Activated naive CD4-positive, alpha-beta T cell treated with anti-CD3 and anti-CD28 coated beads for 36 hours (primary cell): ENCODE measurements at places on chromosomes 5 and 9. TPM values are rescaled to one million over a fixed set of nuclear protein-coding genes. Genes with fewer than 3 reads are reported as not detected.

DNA sequence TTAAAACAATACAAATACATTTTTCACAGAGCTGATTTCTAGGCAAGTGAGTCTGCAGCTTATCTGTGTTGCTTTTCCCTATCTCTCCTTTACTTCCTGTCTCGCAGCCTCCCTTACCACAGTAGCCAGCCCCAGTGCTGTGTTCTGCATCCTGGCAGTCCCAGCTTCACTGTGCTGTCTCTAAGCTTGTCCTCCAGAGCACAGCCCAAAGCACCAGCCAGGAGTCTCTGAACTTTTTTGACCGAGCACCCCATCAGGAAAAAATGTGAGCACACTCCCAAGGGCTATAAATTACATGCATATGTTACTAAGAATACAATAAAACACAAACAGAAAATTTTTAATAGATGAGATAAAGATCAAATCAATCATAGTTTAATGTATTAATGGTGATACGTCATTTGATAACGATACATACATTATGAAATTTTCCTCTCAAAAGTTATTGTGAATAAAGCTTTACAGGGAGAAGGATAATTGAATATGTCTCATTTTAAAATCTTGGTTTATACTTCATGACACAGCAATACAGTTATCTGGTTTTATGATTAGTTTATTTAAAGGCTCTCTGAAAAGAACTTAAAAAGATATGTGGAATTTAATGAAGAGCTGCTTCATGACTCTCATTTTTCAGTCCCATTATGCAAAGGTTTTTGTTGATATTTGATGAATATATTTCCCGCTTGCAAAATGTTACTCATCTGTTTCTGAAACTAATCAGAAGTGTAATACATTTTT is 7.3 kb upstream of the RHOBTB3 start:
- DNase-seq, result no peak

The SLC6A18 gene
- total RNA-seq, result not detected

The TAF11L5 gene
- not detected for total RNA-seq

- DNase-seq, result no peak
Observed at GRCh38 chr5:164353155-164353554, 847.7 kb downstream of the MAT2B start.

DNA sequence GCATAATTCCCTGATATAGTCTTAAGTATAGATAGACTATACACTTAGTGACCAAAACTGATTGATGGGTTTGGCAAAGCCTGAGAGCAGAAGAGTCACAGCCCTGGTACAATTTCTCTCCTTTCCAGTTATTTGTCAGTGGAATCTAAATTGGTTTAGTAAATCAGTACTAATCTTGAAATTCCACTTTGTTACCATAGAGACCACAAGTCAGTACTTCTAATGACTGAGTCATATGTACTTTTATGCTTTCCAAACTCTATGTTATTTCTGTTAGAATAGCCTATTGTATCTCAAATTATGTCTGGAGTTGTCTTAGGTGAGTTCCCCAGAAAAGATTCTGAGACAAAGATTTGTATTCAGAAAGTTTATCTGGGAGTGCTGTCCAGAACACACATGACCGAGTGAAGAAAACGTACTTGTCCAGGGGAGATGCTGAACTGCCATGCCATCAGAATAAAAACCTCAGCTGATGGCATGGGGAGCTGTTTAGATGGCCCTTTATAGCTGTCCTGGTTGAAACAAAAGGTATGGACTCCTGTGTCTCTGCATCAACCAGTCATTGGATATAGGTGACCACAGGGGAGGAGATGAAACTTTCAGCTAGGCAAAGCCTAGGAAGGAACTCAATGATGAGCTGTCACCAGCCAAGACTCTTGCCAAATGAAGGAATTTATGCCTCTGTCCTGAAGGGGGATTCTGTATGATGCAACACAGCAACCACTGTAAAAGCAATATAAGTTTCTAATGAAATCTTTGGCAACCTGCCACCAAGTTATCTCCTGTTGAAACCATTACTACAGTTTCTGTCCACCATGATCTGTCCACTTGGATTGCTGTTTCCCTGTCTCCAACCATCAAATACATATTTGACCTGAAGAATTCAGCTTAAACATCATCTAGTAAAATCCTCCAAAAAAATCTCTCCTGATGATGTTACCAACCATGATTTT is 18.0 kb upstream of the SMC2 start:
- no peak for DNase-seq

The SETX gene
- 26.7 TPM for total RNA-seq

GRCh38 chr5:74685979-74686631 is 1.1 kb downstream of the HEXB start:
- DNase-seq, result peak; percentile 30

GRCh38 chr9:129676975-129677374 is 11.5 kb downstream of the PRRX2 start:
- DNase-seq, result no peak

- DNase-seq, result no peak
Observed at GRCh38 chr5:150397146-150397781, 15.4 kb downstream of the CD74 start.

DNA sequence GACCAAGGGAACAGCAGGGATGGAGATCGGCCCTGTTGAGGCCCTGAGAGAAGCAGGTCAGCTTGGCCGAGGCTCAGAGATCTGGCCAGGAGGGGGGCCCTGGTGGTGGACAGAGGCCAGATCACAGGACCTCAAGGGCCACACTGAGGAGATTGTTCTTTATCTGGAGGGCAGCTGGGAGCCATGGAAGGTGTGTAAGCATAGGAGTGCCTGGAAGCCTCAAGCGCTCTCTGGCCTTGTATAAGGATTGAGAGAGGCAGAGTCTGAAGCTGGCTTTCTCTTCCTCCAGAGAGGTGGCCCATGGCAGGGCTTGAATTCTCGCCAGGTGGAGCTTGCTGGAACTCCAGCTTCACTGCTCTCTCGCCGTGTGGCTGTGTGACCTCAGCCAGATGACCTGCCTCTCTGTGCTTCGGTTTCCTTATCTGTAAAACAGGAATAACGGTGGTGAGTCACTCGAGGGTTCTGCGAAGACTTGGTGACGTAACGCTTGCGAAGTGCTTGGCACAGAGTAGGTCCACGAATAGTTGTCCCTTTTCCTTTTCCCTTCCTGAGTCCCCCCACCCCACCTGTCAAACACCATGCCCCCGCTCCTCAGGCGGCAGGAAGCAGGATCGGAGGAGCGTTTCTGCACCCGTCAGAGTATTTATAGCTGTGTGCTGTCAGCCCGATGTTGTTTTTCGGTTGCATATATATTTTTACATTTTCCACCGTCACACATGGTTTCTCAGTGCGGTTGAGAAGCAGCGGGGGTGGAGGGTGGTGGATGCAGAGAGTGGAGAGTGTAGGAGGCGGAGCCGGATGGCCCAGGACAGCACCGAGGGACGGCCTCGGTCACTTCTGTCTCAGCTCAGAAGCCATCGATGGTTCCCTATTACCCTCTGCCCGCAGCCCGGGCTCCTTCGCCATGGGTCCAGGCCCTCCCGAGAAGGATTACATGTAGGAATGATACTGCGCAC is 17.0 kb upstream of the CRB2 start:
- DNase-seq, result peak; percentile 82

- no peak for DNase-seq
Observed at GRCh38 chr5:171310819-171311321, 1.8 kb downstream of the TLX3 start.

DNA sequence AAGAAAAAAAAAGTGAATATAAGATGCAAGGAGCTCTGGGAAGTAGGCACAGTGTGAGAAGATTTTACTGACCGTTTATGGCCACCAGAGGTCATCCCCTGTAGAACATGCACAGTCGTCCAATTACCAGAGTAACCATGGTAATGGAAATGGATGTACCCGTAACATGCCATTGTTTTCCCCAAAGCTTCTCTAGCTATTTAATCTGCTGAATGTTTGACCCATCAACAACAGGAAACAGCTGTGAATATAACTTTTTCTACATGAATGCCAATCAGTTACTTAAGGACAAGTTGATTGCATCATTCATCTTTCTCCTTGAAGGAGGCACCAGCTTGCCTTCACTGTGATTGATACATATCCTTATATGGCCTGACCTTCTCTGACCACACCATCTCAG is 1967.0 kb upstream of the CDH9 start:
- DNase-seq, result no peak

- DNase-seq, result no peak
Observed at GRCh38 chr9:83965350-83966208, 14.4 kb downstream of the HNRNPK start.

- DNase-seq, result peak; percentile 57
Observed at GRCh38 chr9:96232539-96233241, 69.3 kb downstream of the HSD17B3 start.

- DNase-seq, result no peak
Observed at GRCh38 chr5:116370886-116371285, 203.7 kb downstream of the SEMA6A start.

The PDLIM7 gene
- 42.2 TPM for total RNA-seq

The ADGRD2 gene
- total RNA-seq, result not detected

The ENTPD2 gene
- total RNA-seq, result not detected

GRCh38 chr5:129094924-129095899 is 663 bp downstream of the ISOC1 start:
- peak; percentile 48 for DNase-seq

- no peak for DNase-seq
Observed at GRCh38 chr9:128243215-128244018, 32.4 kb downstream of the GOLGA2 start.

DNA sequence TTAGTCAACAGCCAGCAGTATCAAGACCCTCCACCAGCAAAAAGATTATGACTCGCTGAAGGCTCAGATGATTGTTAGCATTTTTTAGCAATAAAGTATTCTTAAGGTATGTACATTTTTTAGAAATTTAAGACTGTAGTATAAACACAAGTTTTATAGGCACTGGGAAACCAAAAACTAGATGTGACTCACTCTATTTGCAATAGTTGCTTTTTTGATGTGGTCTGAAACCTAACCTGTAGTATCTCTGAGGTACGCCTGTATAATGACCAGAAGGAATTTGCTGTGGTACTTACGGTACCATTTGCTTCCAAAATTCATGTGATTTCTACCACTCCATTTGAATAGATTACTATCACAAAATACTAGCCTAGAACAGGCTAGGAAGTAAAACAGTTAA is 60.8 kb downstream of the WDR41 start:
- DNase-seq, result no peak

GRCh38 chr9:82147798-82148425 is 159.3 kb downstream of the SPATA31D1 start:
- DNase-seq, result no peak

The TNFSF8 gene
- total RNA-seq, result 25.9 TPM

GRCh38 chr9:129285979-129286772 is 108.1 kb upstream of the IER5L start:
- DNase-seq, result peak; percentile 1

GRCh38 chr5:14861123-14861765 is 10.3 kb downstream of the ANKH start:
- no peak for DNase-seq

The FOXE1 gene
- 0.10 TPM for total RNA-seq

DNA sequence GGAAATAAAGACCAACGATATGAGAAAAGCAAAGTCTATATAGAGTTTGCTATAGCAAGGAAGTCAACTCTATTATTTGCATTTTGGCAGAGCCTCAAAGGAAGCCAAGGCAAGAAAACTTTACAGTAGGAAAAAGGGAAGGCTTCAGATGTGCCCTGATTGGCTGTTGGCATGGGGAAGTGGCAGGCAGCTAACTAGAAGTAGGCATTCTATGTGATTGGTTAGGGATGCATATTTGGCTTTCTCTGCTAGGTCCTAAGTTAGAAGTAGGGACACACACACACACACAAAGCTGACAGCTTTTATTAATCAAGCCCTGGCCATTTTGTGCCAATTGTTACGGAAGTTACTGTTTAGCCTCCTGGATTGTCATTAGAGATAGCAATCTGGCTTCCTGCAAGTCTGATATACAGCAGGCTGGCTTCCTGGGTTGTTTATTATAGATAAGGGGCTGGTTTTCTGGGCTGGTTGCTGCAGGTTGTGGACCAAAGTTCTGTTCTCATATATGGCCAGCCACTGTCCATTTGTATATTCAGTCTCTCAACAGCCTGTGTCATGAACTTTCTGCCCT is 308.1 kb upstream of the GRAMD2B start:
- DNase-seq, result no peak

DNA sequence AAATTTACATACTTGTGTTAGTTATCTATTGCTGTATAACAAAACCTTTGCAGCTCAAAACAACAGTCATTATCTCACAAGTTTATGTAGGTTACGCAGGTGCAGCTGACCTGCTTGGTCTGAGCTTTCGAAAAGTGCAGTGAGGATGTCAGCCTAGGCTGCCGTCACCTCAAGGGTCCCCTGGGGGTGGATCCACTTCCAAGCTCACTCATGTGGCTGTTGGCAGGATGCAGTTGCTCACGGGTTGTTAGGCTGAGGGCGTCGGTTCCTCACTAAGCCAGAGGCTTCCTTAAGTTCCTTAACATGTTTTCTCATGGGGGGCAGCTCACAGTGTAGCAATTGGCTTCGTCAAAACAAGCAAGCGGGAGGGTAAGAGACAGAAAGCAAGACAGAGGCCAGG is 139.8 kb downstream of the DOCK8 start:
- no peak for DNase-seq

GRCh38 chr9:85895685-85896084 is 45.3 kb upstream of the NAA35 start:
- DNase-seq, result no peak

DNA sequence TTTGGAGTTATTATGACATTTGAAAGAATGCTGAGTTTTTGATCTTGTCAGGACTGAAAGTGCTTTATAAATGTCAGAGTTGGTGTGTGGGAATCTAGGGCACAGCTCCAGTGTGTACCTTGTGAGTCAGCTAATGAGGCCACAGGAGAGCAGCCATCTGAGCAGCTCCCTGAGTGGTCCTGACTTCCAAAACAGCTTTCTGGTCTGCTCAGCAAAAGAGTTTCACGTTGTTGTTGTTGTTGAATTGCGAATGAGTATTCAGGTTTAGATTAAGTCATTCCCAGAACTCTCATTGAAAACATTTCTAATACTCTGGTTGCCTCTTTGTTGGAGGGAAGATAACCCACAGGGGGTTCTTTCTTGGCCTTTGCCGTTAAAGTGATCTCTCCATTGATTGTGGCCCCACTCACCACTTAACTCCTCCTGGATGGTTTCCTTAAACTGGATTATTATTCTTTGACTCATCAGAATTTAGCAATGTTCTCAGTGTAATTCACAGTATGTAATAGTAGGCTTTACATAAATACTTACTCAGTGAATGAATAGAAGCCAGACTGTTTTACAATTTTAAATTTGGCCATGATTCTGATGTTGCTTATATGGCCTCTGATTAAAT is 125.1 kb upstream of the SGCD start:
- DNase-seq, result no peak

GRCh38 chr5:57626703-57627102 is 144.1 kb upstream of the ACTBL2 start:
- no peak for DNase-seq

The C9orf72 gene
- total RNA-seq, result 27.5 TPM

GRCh38 chr5:118111956-118112355 is 876.4 kb downstream of the DTWD2 start:
- DNase-seq, result no peak

- peak; percentile 28 for DNase-seq
Observed at GRCh38 chr5:6483880-6484382, 35.3 kb downstream of the UBE2QL1 start.

GRCh38 chr9:131709771-131710431 is 30.0 kb downstream of the RAPGEF1 start:
- DNase-seq, result peak; percentile 38
